ENCODE measurements at places on chromosomes 6 and 20. TPM values are rescaled to one million over a fixed set of nuclear protein-coding genes. Genes with fewer than 3 reads are reported as not detected.

Gene SNRNP48
- total RNA-seq: 10.9 TPM

Gene MUC21
- not detected for total RNA-seq

Gene SAPCD1
- total RNA-seq: 2.3 TPM

Gene KCNK16
- total RNA-seq: not detected

Gene ADGRF4
- not detected for total RNA-seq
